Activated CD8-positive, alpha-beta memory T cell treated with anti-CD3 and anti-CD28 coated beads for 24 hours (primary cell): ENCODE measurements at places on chromosomes 6 and 20.

GRCh38 chr20:54335299-54335698 is 127.4 kb downstream of the PFDN4 start:
- no peak for DNase-seq

GRCh38 chr6:142642651-142643050 is 302.3 kb downstream of the HIVEP2 start:
- no peak for DNase-seq

DNA sequence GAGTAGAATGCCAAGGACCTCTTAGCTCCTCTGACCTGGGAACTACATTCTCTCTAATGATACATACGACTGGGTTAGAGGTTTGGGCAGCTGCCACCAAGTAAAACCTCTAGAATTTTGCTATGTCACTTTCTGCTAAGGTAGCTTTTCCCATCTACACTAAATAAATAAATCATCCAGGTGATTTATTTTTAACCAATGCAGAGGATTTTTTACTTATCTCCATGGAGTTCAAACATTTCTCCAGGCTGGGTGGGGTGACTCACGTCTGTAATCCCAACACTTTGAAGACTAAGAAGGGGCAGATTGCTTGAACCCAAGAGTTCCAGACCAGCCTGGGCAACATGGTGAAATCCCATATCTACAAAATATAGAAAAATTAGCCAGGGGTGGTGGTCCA is 27.1 kb downstream of the HNF4A start:
- DNase-seq = no peak

GRCh38 chr6:24802271-24803059 is 3.7 kb upstream of the ARMH2 start:
- DNase-seq = no peak

- no peak for DNase-seq
Measured at GRCh38 chr6:87274660-87275274, 47.6 kb upstream of the SMIM8 start.

- no peak for DNase-seq
Measured at GRCh38 chr6:131042664-131043063, 20.4 kb downstream of the EPB41L2 start.

DNA sequence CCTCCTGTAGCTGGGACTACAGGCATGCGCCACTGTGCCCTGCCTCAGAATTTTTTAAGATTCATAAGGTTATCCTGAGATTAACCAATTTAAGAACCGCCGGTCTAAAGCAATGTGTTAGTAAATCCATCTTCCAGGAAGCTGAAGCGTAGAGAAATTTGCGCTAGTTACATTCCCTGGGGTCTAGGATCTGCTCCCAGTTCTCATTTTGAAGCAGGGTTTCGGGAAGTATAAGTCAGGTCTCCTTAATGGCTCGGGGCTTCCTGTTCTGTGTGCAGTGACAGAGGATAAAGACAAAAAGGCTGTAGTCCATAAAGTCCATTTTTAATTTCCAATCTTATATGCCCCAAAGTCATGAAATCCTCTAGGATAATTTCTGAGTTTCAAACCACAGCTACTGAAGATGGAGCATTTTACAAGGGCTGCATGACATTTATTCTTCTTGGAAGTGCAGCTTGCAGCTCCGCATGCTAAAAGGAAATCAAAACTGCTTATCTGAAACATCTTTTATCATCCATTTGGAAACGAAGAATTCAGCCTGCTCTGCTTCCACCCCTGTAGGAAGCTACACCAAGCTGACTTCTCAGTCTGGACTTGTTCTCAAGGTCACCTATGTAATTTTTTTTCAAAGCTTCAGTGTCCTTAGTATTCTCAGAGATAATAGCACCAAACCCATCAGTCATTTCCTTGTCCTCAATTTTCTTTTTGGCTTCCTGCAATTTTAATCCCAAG is 326.1 kb downstream of the PRL start:
- no peak for DNase-seq

GRCh38 chr6:137975188-137975940 is 108.3 kb downstream of the TNFAIP3 start:
- no peak for DNase-seq

GRCh38 chr6:158686311-158686710 is 36.5 kb downstream of the SYTL3 start:
- DNase-seq = no peak

- DNase-seq = peak; percentile 73
Measured at GRCh38 chr20:63574156-63574828, at the start of gene HELZ2. Gene HELZ2 (minus strand): TSS chr20:63574239. CDS start chr20:63572385, 1,854 bp downstream.

DNA sequence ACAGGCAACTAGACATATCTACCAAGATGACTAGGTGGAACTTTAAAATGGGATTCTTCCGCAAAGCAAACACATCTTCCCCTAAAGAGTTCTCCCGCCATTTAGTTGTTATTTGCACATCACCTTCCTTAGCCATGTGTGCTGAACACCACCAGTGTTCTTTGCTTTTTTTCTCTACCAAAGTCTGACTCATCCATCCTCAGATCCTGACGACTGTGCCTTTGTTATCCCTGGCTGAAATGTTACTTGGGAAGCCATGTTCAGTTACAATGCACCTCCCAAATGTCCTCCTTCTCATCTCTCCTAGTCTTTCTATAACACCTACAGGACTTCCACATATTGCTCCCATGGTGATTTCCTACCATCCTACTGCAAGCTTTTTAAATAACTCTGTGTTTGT is 593.5 kb upstream of the ARID1B start:
- DNase-seq = no peak

DNA sequence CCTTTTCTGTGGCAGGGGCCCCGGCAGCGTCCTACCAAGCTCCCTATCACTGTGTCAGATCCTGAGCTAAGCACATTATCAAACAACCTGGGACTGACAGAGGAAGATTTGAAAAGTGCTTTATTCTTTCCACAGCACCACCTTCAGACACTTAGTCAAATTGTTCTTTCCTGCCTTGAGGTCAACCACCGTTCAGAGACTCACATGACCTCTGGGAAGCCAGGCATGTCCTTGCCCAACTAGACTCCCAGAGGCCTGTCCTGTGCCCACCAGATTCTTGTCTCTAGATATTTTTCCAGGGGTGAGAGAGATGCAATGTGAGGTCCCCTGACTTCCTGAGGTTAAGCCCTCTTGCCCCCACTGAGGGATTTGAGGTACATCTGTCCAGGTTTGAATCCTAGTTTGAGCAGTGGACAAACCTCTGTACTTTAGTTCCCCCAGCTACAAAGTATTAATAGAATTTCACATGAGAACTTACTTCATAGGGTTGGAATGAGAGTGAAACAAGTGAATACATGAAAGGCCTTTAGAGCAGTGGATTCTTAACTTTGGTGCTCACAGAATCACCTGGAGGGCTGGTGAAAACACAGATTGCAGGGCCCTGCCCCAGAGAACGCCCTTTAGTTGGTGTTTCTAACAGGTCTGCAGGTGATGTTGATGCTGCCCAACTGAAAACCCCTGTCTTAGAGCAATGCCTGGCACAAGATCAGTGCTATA is 179.8 kb downstream of the CLIC5 start:
- no peak for DNase-seq

GRCh38 chr6:36683145-36683655 is 4.7 kb downstream of the CDKN1A start:
- no peak for DNase-seq

DNA sequence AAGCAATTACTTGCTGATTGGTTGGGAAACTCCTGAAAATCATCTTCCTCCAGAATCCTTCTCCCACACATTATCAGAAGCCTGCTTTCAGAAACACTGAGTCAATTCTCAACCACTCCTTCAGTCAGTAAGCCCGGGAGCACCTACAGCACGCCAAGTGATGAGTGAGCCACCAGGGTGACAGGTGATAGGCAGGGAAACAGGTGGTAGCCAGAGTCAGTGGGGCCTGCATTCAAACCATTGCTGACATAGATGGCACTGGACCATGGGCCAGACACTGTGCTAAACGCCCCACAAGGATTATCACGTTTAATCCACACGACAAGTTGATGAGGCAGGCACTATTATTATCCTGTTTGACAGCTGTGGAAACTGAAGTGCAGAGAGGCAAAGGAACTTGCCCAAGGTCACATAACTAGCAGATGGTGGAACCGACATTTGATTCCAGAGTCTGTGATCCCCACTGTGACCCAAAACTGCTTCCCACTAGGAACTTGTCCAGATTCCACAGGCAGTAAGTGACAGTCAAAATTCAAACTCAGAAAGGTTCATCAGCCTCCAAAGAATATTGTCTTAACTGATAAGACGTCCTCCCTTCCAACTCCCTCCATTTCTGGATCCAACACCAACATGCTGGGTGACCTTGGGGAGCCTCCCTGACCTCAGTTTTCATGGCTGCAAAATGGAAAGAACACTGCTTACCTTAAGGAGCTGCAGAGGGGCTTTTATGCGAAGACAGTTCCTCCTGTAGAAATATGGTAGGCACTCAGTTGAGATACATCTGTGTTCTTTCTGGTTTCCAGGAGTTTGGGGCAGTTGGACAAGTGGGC is 23.9 kb upstream of the TOP1 start:
- no peak for DNase-seq

- DNase-seq = no peak
Measured at GRCh38 chr20:25024171-25024570, 31.6 kb upstream of the APMAP start.

DNA sequence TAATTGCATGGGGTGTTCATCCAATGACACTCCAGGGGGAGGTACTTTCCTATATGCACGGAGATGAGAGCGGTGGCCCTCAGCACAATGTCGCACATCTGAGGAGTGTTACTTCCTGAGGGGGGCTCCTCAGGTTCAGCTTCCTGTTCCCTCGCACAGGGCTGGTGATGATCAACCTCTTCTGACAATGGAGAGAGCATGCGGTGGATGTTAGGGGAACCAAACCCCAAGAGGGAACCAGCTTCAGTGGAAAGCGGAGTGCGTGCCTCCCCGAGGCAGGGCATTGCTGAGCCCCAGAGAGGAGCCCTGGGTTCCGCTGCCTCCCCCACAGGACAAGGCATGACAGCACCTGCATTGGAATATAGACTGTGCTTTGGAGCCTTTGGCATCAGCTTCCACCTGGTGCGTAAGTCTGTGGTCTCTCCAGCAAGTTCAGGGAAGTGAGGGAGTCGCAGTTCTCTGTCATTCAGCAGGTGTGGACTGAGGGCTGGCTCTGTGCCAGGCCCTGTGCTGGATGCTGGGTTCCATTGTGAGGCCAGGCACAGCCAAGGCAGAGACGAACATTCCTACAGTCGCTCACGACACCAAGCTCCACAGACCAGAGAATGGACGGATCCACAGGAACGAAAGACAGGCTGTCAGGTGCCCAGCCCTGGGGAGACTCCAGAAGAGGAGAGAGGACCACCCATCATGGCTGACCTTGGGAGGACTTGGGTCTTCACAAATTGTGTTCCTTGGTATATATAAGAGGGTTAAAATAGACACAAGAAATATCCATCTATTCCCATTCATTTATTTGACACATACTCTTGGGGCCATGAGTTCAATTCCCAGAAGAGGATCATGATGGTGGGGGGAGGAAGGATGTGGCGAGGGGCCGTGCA is 3.9 kb upstream of the ZNF831 start:
- peak; percentile 84 for DNase-seq

- DNase-seq = no peak
Measured at GRCh38 chr6:164750128-164750527, 559.3 kb downstream of the C6orf118 start.

- DNase-seq = no peak
Measured at GRCh38 chr20:4800676-4801449, 79.2 kb downstream of the PRND start.

DNA sequence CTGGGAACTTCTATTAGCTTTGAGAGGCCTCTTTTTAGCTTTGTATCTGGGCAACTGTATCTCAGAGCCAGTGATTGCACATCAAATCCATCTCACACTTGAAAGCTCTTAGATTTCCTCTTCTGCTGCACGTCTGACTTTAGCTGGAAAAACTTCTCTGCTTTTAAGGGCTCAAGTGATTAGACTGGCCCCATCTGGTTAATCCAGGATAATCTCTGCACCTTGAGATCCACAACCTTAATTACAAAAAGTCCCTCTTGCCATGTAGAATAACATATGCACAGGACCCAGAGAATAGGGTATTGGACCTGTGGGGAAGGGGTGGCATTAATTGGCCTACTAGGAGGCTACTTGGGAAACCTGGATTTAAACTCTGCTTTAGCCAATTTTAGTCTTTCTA is 24.2 kb downstream of the KLHL31 start:
- DNase-seq = no peak

- DNase-seq = no peak
Measured at GRCh38 chr6:123316733-123317323, 319.9 kb downstream of the TRDN start.

- no peak for DNase-seq
Measured at GRCh38 chr20:43194137-43194536, 4.4 kb upstream of the PTPRT start.

GRCh38 chr6:148757944-148758480 is 11.2 kb downstream of the UST start:
- no peak for DNase-seq

GRCh38 chr6:47308198-47308517 is 1.5 kb downstream of the TNFRSF21 start:
- DNase-seq = no peak

DNA sequence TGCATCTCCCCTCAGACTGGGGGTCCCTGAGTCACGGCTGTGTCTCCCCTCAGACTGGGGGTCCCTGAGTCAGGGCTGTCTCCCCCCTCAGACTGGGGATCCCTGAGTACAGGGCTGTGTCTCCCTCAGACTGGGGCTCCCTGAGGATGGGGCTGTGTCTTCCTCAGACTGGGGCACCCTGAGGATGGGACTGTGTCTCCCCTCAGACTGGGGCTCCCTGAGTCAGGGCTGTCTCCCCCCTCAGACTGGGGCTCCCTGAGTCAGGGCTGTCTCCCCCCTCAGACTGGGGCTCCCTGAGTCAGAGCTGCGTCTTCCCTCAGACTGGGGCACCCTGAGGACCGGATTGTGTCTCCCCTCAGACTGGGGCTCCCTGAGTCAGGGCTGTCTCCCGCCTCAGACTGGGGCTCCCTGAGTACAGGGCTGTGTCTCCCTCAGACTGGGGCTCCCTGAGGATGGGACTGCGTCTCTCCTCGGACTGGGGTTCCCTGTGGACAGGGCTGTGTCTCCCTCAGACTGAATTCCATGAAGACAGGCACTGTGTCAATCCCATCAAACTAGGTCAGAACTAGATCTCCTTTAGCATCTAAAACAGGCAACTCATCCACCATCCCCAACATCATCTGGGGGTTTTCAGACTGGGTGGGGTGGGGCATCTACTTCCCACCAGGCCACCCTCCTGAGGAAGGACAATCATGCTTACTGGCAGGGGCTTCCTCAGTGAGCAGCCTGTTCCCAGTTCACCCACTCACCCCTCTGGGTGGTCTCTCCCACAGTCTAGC is 60.7 kb downstream of the MRPL14 start:
- no peak for DNase-seq

DNA sequence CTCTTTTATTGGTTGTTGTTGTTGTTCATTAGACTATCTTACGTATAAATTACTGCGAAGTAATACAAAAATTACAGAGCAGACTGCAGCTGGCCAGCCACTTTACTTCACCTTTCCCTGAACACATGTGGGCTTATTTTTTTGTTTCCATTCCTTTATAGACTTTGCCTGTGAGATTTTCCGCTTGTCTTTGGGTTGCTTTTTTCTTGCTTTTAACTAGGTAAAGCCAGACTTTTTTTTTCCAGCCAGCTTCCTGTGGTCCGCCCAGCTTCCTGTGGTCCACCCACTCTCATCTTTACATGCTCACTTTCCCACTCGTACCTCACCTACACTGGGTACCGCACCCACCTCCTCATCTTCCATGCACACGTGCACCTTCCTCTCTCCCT is 79.0 kb downstream of the IPCEF1 start:
- no peak for DNase-seq
